HCEC 1CT (cell line): ENCODE measurements at places on chromosomes 5 and 9.
A peak's percentile ranks its signal among the peaks of the same experiment; 100 is the strongest.

DNA sequence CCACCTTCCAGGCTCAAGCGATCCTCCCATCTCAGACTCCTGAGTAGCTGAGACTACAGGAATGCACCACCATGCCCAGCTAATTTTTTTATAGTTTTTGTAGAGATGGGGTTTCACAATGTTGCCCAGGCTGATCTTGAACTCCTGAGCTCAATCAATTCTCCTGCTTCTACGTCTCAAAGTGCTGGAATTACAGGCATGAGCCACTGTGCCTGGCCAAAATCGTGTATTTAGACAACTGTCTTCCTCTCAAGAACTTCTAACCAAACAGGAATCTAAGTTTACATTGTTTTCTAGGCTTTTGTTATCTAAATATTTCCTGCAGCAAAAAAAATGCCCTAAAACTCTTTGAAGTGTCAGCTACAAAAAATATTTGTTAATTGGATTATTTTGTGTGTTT is 78.8 kb downstream of the NLN start:
- no peak for DNase-seq

DNA sequence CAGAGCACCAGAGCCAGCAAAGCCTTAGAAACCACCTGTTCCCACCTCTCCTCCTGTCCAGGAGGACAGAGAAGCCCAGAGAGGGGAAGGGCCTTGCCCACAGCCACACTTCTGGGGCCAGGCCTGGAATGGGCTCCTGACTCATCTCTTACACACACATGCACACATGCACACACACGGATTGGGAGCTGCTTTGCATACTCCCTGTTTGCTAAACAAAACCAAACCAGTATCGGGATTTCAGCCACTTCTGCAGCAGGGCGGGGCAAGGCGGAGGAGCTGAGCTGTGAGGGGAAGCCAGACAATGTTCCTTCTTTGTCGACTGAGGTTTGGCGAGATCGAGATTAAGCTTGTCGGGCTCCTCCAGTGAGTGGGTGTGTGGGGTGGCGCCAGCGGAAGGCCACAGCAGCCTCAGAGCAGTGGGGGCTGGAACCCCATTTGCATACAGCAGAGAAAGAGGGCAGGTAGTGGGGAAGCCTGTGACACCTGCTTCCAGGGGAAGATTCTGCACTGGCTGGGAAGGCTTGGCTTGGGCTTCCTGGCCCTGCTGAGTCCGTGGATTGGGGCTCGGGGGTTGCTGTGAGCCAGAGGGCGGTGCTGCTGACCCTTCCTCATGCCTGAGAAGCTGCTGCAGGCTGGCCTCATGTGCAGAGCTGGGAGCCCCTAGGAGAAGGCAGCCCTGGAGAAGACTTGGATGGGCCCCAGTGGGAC is 16.1 kb downstream of the GFI1B start:
- peak; percentile 43 for DNase-seq

DNA sequence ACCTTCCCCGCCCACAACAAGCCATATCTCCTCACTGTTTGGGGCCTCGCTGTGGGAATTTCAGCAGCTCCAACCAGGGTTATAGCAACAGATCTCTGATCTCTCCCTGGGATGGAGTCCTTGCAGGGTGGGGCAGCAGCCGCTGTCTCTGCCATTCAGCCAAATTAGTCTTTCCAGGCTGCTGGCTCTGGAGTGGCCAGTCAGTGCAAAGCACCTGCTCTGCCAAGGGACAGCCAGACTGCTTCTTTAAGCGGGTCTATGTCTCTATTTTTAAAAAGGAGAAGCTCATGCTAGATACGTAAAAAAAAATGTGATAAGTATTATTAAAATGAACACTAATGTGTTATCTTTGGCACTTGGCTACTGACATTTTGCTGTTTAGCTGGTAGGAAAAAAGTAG is 380.2 kb downstream of the CDH10 start:
- no peak for DNase-seq

DNA sequence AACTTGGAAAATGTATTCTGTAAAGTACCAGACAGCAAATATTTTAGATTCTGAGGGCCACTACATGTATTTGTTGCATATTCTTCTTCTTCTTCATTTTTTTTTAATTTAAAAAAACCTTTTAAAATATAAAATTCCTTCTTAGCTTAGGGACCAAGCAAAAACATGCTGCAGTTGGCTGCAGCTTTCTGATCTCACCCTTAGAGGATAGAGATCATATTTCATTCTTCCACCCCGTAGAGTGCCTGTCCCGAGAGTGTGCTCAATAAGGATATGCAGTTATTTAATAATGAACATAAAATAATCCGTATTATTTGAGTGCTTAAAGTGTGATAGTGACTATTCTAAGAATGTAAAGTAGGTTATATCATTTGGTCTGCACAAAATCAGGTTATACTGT is 204.2 kb upstream of the CD180 start:
- peak; percentile 19 for DNase-seq

DNA sequence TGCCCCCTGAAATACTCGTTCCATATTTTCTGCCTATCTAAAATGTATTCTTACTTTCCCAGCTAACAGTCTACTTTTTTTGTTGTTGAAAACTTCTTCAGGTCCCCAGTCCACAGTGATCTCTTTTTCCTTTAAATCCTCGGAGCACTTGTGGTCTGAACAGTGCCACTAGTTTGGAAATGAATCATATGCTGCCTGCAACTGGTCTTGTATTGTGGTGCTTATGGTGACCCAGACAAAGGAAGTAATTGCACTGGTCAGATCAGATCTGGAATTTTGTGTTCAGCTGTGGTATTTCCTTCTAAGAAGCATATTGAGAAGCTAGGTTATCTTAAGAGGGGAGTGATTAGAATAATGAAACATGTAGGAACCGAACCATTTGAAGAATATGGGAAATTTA is 2.9 kb downstream of the UNC13B start:
- DNase-seq: peak; percentile 47

DNA sequence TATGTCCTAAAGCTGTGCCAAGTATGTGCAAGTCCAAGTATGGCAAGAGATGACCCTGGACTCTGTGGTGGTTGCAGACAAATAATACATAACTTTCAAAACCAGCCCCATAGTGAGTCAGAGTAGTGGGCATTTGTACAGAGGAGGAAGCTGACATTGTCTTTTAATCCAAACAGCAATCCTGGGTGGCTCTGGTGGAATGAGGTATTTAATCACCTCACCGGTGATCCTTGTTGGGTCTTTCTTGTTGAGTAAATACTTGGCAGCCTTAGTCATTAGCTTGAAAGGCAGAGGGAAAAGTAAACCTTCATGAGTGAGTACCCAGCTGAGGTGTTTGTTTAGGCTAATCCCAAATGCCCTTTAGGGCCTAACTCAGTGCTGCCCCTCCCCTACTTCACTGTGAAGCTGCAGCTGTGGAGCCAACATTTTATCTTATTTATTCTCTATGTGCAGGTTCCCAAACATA is 148.7 kb upstream of the SLC12A2 start:
- peak; percentile 59 for DNase-seq

DNA sequence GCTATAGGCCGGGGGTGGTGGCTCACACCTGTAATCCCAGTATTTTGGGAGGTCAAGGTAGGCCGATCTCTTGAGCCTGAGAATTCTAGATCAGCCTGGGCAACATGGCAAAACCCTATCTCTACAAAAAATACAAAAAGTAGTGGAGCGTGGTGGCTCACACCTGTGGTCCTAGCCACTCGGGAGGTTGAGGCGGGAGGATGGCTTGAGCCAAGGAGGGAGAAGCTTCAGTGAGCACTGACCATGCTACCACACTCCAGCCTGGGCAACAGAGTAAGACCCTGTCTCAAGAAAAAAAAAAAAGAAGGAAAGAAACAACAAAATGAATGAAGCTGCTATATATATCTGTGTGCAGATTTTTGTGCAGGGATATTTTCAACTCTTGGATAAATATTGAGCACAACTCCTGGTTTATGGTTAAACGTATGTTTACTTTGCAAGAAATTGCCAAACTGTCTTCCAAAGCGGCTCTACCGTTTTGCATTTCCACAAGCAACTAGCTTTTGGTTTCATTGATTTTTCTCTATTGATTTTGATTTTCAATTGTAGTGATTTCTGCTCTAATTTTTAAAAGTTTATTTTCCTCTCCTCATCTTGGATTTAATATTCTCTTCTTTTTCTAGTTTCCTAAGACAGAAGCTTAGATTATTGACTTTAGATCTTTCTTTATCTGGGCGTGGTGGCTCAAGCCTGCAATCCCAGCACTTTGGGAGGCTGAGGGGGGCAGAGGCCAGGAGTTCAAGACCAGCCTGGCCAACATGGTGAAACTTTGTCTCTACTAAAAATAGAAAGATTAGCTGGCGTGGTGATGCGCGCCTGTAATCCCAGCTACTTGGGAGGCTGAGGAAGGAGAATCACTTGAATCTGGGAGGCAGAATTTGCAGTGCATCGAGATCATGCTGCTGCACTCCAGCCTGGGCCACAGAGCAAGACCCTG is 49.2 kb downstream of the SPIN1 start:
- no peak for DNase-seq

GRCh38 chr5:32302835-32303754 is 9.6 kb downstream of the MTMR12 start:
- DNase-seq: no peak

DNA sequence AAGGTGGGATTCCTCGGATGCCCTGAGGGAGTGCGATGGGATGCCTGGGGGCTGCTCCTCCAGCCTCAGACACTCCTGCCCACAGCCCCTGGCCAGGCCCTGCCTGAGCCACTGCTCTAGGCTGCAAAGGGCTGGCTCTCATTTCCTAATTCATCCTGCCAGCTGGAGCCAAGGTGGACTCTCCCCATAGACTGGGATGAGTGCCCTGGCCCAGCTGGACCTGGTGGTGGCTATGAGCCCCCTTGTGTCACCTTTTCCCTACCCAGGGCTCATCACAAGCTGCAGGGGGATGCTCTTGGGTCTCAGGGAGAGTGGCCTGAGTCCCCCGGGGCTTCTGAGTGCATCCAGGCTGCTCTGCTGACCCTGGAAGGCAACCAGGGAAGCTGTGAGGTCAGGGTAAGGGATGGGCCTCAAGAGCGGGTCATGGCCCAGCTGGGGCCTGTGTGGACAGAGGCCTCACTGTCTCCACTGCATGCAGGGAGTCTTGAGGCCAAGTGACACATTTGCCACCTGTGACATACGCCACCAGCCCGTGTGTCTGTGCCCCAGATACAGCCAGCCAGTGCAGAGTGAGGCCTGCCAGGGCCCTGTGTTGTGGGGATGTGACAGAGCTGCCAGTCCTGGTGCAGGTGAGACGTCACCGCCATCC is 102.7 kb upstream of the IER5L start:
- DNase-seq: no peak

- DNase-seq: no peak
These were observed 130.4 kb downstream of the TMEM174 start for GRCh38 chr5:73303148-73304079.

DNA sequence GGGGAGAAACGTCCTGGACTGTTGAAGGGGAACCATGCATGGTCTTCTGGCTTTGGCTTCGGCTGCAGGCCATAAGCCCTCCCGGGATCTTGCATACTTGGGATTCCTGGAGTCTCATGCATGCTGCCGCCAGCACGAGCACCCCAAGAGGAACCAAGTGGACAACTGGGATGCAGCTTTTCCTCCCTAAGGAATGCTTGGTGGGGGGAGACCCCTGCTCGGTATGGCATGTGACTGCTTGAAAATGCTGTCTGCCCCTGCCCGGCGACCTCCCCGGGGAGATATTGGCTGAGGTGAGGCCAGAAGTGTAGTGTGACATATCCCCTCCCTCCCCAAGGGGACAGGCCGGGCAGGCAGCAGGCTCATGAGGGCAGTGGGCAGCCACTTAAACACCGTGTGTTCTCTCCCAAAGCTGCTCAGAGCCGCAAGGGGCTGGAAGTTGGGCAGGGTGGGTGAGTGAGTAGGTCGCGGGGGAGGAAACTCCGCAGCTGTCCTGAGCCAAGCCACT is 15.7 kb downstream of the TMEM171 start:
- peak; percentile 17 for DNase-seq

GRCh38 chr5:90843443-90843842 is 284.8 kb downstream of the ADGRV1 start:
- DNase-seq: no peak

DNA sequence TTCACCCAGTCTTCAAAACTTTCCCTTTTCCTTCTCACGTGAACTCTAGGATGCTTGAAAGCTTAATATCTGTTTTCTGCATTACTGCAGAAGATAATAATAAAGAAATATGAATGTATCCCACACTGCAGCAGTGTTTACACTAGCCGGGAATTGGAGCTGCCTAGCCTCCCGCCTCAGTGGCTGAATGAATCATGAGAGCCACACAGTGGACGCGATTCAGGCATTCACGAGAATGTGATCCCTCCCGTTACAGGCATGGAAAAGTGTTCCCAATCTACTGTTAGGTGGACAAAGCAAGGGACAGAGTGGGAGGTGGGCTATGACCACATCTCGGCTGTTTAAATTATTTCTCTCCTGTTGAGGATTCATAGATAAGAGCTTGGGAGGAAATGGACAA is 69.4 kb upstream of the CTSL start:
- peak; percentile 6 for DNase-seq

DNA sequence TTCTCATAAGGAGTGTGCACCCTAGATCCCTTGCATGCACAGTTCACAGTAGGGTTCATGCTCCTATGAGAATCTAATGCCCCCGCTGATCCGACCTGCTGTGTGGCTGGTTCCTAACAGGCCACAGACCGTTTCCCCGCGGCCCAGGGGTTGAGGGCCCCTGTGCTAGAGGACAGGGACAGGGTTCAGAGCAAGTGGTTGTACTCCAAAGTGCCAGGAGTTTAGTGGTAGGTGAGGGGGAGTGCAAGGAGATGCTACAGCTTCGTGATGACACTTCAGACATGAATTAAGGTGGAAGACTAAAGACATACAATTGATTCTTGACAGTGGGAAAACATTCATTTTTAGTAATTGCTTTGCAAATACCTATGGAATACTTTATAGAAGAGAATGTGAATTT is 40.5 kb downstream of the SNX24 start:
- no peak for DNase-seq

DNA sequence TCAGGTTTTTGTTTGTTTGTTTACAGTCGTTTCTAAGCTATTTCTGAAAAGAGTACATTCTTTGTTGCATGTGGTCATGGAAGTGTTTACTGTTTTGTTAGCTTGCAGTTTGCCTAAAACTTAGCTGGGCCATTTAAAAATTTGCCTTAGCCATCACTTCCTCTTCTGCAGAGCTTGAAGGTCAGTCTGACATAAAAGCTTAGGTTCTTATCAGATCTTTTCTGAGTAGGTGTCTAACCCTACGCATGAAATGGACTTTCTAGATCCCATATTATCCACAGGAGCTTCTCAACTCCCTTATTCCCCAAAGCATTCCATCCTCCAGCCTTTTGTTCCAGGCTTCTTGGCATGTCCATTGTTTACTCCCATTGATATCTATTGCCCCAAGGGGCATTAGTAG is 90.3 kb downstream of the AP3B1 start:
- no peak for DNase-seq
